ENCODE measurements at places on chromosomes 4 and X. TPM values are rescaled to one million over a fixed set of nuclear protein-coding genes. Genes with fewer than 3 reads are reported as not detected.

PCYT1B gene
- total RNA-seq: 1.6 TPM

ARX gene
- total RNA-seq: 0.87 TPM

NHSL2 gene
- 3.9 TPM for total RNA-seq

SUPT20HL2 gene
- not detected for total RNA-seq

INTS6L gene
- total RNA-seq: 1.0 TPM

- DNase-seq: no peak
- no peaks in the 10 kb centered on the region for H3K36me3 ChIP-seq
- H3K27ac ChIP-seq: no peak overlapping the region
- H3K4me3 ChIP-seq: no peak overlapping the region
- H3K27me3 ChIP-seq: no peaks in the 10 kb centered on the region
- peaks cover 26% of the 10 kb centered on the region for H3K4me1 ChIP-seq
Measured at GRCh38 chr4:37999000-37999716, 39.0 kb downstream of the PTTG2 start.

- H3K36me3 ChIP-seq: no peaks in the 10 kb centered on the region
- no peak overlapping the region for H3K4me3 ChIP-seq
- H3K27me3 ChIP-seq: no peaks in the 10 kb centered on the region
- no peaks in the 10 kb centered on the region for H3K4me1 ChIP-seq
- DNase-seq: no peak
Measured at GRCh38 chr4:117293784-117294183, 208.4 kb upstream of the TRAM1L1 start.

DNA sequence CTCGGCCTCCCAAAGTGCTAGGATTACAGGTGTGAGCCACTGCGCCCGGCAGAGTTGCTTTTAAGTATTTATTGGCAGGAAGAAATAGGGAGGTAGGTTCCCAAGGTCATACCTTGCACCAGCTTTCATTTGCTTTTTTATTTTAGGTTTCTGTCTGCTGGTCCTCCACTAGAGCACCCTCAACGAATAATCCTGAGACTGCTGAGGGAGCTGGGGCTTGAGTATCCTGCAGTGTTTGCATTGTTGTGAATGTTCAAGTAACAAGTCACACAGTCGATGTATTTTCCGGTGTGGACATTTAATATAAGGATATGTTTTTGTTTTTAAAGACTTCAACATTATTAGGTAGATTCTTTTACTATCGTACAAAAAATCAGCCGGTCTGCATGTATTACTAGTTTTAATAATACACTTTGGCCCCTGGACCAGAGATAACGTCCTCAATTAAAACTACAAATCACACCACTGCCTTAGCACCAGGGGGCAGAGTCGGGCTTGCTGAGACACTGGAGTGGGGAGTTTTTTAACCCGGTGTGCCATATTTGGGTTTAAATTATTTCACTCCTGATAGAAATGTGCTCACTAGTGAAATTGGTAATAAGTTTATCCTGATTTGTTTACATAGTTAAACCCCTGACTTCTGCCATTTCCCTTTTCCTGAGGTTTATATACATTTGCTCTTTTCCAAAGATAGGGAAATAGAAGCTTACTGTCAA lies 11.6 kb downstream of the SMIM20 start:
- no peak overlapping the region for H3K27ac ChIP-seq
- no peaks in the 10 kb centered on the region for H3K36me3 ChIP-seq
- H3K4me3 ChIP-seq: no peak overlapping the region
- H3K4me1 ChIP-seq: peaks cover 10% of the 10 kb centered on the region
- no peak for DNase-seq
- no peaks in the 10 kb centered on the region for H3K27me3 ChIP-seq

Data from pancreas (tissue), 10 donors.